ENCODE measurements at places on chromosomes 6 and 20. TPM values are rescaled to one million over a fixed set of nuclear protein-coding genes. Genes with fewer than 3 reads are reported as not detected.

The APOM gene
- total RNA-seq, result 2.3 TPM

The CENPW gene
- 54.8 TPM for total RNA-seq

The MRPL18 gene
- total RNA-seq, result 96.0 TPM

The PACRG gene
- total RNA-seq, result not detected

The BMP6 gene
- total RNA-seq, result 1.1 TPM

The ADGRF4 gene
- not detected for total RNA-seq

The SLC17A3 gene
- total RNA-seq, result 1.6 TPM

- peaks cover 26% of the 10 kb centered on the region for H3K4me1 ChIP-seq
- H3K27me3 ChIP-seq, result peaks cover 26% of the 10 kb centered on the region
- H3K27ac ChIP-seq, result peak overlapping the region; percentile 73
- H3K36me3 ChIP-seq, result no peaks in the 10 kb centered on the region
- no peak for DNase-seq
These were observed 102.5 kb upstream of the BEND6 start for GRCh38 chr6:56852260-56853010.

DNA sequence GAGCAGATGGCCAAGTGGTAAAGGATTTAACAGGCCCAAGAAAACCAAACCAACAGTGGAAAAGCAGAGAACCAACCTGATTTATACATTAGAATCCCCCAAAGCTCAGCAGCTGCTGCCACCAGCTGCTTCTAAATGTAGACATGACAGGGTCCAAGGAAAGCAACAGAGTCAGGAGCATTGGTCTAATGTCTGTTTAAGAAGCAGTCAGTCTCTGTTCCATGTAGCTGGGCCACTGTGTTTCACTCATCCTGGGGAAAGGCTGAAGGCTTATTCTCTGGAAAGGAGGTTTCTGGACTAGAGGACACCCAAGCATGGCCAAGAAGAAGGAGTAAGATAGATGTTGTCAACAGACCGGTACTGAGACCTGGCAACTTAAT is 75.4 kb downstream of the TMEM244 start:
- no peak overlapping the region for H3K27ac ChIP-seq
- no peak overlapping the region for H3K4me3 ChIP-seq
- H3K4me1 ChIP-seq, result peaks cover 3% of the 10 kb centered on the region
- H3K36me3 ChIP-seq, result no peaks in the 10 kb centered on the region
- H3K27me3 ChIP-seq, result peaks cover 41% of the 10 kb centered on the region
- DNase-seq, result no peak

DNA sequence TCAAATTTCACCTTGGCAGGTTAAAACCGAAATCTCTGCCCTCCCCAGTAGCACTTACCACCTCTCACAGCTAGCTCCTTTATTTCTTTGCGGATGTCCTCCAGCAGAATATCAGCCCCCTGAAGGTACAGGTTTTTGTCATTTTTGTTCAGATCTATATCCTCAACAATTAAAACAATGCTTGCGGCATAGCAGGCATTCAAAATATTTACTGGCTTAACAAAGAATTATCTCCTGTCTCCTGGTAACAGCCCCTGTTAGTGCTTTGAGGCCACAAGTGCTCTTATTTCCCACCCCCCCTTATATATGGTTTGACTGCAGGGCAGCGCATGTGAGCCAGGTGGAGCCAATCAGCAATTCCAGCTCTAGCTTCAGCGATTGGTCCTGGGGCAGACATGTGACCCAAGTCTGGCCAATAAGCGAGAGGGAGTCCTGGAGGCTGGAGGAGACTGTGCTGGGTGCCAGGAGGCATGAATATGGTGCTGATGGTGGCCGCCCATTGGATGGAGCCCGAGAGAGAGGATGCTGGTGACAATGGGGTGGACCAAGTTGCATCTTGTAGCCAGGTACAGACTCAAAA is 21.0 kb downstream of the SULF2 start:
- no peak for DNase-seq
- peaks cover 14% of the 10 kb centered on the region for H3K27me3 ChIP-seq
- no peak overlapping the region for H3K27ac ChIP-seq
- H3K4me1 ChIP-seq, result no peaks in the 10 kb centered on the region
- no peaks in the 10 kb centered on the region for H3K36me3 ChIP-seq
- H3K4me3 ChIP-seq, result no peak overlapping the region

- H3K4me1 ChIP-seq, result no peaks in the 10 kb centered on the region
- H3K27me3 ChIP-seq, result peaks cover 38% of the 10 kb centered on the region
- H3K27ac ChIP-seq, result no peak overlapping the region
- H3K4me3 ChIP-seq, result no peak overlapping the region
- DNase-seq, result no peak
- no peaks in the 10 kb centered on the region for H3K36me3 ChIP-seq
These were observed 135.0 kb upstream of the AFDN start for GRCh38 chr6:167691533-167692312.

- no peaks in the 10 kb centered on the region for H3K36me3 ChIP-seq
- H3K4me3 ChIP-seq, result no peak overlapping the region
- no peak overlapping the region for H3K27ac ChIP-seq
- DNase-seq, result no peak
These were observed 45.3 kb downstream of the NINL start for GRCh38 chr20:25539742-25540672.

- peaks cover 7% of the 10 kb centered on the region for H3K36me3 ChIP-seq
- H3K4me1 ChIP-seq, result no peaks in the 10 kb centered on the region
- no peak for DNase-seq
- H3K27ac ChIP-seq, result no peak overlapping the region
- peaks cover 89% of the 10 kb centered on the region for H3K27me3 ChIP-seq
These were observed 18.9 kb downstream of the TFAP2A start for GRCh38 chr6:10395704-10396546.

DNA sequence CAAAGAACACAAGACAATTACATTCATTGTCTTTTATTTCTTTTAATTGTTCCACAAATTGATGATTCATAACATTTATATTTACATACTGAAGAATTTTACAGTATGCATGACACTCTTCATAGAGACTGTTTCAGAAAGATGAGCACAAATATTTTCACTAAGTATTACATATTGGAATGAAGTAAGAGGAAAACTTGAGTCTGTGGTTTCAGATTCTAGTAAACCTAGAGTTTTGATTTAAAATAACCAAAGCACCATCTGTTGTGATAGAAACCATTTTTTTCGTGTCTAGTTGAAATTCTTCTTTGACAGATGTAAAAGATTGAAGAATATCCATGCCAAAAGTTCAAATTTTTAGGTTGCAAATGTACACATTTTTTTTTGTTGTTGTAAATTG is 32.1 kb upstream of the OPN5 start:
- no peak overlapping the region for H3K4me3 ChIP-seq
- H3K4me1 ChIP-seq, result no peaks in the 10 kb centered on the region
- no peak overlapping the region for H3K27ac ChIP-seq
- no peak for DNase-seq
- peaks cover 9% of the 10 kb centered on the region for H3K27me3 ChIP-seq

DNA sequence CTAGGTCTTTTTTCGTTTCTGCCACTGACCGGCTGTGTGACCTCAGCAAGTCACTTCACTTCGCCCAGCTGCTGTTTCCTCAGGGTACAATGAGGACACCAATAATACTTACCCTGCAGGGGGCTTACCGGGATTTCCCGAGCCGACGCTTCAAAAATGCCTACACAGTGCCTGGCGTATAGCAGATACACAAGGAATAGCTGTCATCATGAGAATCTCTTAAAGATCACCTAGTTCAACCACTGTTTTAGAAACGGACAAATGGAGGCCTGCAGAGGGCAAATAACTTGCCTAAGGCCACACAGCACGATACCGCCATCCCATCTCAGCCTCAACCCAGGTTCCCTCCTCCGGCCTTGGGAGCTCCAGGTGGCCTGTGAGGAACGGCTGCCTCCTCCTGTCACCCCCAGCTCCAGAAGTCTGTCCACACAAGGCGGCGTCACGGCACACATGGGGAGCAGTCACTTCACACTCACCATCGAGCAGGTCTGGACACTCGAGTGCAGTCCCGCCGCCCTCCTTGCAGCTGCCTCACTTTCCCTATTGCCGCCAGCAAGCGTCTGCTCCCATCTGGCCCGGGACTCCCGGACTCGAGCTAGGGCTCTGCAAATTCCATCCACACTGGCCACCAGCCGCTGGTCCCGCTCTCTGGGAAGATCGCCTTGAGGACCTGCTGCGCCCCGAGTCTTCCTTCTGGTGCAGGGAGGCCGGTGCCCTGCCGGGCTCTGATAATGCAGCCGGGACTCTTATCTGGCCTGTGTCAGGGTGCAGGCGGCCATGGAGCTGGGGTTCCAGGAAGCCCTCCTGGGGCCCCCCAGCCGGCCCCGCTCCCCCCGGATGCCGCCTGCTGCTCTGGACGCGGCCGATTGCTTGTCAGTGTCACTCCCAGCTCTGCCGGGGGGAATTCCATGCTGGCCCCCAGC is at the start of gene RIPOR3:
Gene RIPOR3 (minus strand): TSS at position 893 of the 923 bp plus-strand sequence. CDS start 414 bp downstream, at position 479.
- H3K4me3 ChIP-seq, result no peak within 1 kb of the TSS
- DNase-seq, result no peak

- no peak overlapping the region for H3K27ac ChIP-seq
- H3K36me3 ChIP-seq, result no peaks in the 10 kb centered on the region
- no peak for DNase-seq
- no peak overlapping the region for H3K4me3 ChIP-seq
- no peaks in the 10 kb centered on the region for H3K4me1 ChIP-seq
- H3K27me3 ChIP-seq, result no peaks in the 10 kb centered on the region
These were observed 53.3 kb upstream of the EYS start for GRCh38 chr6:65760285-65760684.

DNA sequence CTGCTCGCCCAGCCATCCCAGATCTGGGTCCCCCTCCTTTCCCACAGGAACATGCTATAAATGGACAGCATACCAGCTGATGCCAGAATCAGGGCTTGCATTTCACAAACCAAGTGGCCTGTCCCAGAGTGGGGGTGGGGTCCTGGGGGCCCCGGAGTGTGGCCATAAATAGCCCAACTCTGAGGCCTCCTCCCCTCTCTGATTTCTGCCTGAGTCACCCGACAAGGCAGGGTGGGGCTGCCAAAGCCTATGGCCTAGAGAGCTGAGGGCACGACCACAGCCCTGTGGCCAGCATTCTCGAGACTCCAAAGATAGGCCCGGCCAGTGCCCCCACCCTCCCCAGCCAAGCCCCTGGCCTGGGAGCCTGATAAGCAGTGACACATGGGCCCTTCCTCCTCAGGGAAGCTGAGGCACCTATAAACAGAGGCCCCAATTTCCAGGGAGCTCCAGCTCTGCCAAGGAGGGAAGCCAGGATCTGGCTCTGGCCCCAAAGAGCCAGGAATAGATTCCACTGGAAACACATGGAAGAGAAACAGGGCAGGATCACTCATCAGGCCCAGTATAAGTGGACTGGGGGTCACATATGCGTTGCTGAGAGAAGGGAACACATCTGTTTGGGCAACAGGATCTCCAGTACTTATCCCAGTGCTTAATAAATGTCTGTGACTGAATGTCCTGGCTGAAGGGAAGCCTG is 20.3 kb downstream of the SNTA1 start:
- H3K27me3 ChIP-seq, result no peaks in the 10 kb centered on the region
- H3K27ac ChIP-seq, result no peak overlapping the region
- H3K36me3 ChIP-seq, result no peaks in the 10 kb centered on the region
- H3K4me3 ChIP-seq, result no peak overlapping the region
- no peak for DNase-seq

- H3K27me3 ChIP-seq, result peaks cover 27% of the 10 kb centered on the region
- peaks cover 11% of the 10 kb centered on the region for H3K4me1 ChIP-seq
- no peak for DNase-seq
- no peaks in the 10 kb centered on the region for H3K36me3 ChIP-seq
- H3K27ac ChIP-seq, result no peak overlapping the region
These were observed 24.6 kb upstream of the TAAR1 start for GRCh38 chr6:132683543-132683942.

DNA sequence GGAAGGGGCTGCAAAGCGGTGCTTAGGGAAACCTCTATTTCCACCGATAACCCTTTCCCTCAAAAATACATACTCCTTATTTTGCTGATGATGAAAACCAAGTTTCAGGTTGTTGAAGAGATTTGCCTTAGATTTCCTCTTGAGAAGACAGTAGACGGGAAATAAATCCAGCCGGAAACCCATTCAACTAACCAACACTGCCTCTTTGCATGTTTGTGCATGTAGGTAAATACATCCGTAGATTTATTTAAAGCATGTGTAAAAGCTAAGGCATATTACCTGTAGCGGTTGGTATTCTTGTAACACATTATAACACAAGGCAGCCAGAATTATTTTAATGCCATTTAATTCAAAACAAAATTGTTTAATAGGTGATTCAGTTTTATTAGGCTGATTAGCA is 136.3 kb upstream of the SLC22A23 start:
- H3K4me1 ChIP-seq, result no peaks in the 10 kb centered on the region
- H3K27ac ChIP-seq, result no peak overlapping the region
- no peak for DNase-seq
- H3K27me3 ChIP-seq, result peaks cover 10% of the 10 kb centered on the region

DNA sequence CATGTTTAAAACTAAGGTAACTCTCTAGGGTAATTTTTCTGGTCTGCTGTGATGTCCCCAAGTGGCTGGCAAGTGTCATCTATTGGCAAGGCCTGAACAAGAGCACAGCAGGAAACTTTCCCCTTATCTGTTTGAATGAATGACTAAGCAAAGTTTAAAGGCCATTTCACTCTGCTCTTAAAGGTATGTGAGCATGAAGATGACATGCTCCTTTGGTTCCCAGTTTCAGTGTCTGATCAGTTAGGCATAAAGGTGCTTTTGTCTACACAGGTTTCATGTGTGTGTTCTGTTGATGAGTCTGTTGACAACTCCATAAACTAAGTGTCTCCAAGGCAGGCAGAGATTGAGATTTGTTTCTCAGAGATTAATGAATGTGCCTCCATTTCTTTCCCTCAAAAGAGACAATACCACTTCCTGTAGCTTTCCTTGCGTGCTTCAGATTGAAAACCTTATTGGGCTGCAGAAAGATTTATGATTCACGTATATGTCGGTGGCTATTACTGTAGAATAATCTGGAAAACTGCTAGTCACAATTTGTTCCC is 83.9 kb downstream of the MAP3K7 start:
- no peak overlapping the region for H3K4me3 ChIP-seq
- H3K27ac ChIP-seq, result peak overlapping the region; percentile 72
- DNase-seq, result no peak
- H3K4me1 ChIP-seq, result peaks cover 11% of the 10 kb centered on the region

GRCh38 chr6:39378175-39378959 is 55.9 kb upstream of the KCNK16 start:
- peaks cover 4% of the 10 kb centered on the region for H3K27me3 ChIP-seq
- no peaks in the 10 kb centered on the region for H3K36me3 ChIP-seq
- no peak overlapping the region for H3K27ac ChIP-seq
- no peaks in the 10 kb centered on the region for H3K4me1 ChIP-seq

DNA sequence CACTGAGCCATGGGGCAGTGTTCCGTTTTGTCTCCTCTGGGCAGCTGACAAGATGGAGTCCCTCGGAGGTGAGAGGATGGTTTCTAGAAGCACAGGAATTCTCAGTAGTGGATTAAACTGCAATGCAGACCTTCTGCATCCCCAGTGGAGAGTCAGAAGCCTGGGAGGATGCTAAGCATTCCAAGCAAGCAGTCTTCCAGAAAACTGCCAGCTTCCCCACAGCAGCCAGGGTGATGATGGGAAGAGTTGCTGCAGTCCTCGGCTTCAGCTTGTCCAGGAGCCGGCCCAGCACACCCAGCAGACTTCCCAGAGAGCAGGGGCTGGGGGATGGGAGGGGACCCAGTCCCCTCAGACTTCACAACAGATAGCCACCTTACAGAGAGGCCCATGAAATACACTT is 163.6 kb downstream of the LY86 start:
- H3K36me3 ChIP-seq, result no peaks in the 10 kb centered on the region
- no peak for DNase-seq
- H3K4me3 ChIP-seq, result no peak overlapping the region
- peaks cover 18% of the 10 kb centered on the region for H3K4me1 ChIP-seq
- H3K27me3 ChIP-seq, result peaks cover 15% of the 10 kb centered on the region

GRCh38 chr6:31794294-31794865 is 1.2 kb downstream of the VARS1 start:
- H3K27me3 ChIP-seq, result no peaks in the 10 kb centered on the region
- peaks cover 50% of the 10 kb centered on the region for H3K36me3 ChIP-seq
- peak overlapping the region; percentile 87 for H3K27ac ChIP-seq
- peak overlapping the region; percentile 93 for H3K4me3 ChIP-seq
- no peak for DNase-seq

GRCh38 chr6:65399355-65400084 is 307.5 kb downstream of the EYS start:
- H3K27ac ChIP-seq, result no peak overlapping the region
- no peaks in the 10 kb centered on the region for H3K27me3 ChIP-seq
- H3K4me3 ChIP-seq, result no peak overlapping the region

Measured in activated T-helper 2 cell treated with anti-CD3 and anti-CD28 coated beads, Interferon-gamma antibody, Interleukin-2, Interleukin-4, amounts not matched to agents 10 μg/mL and 5 μg/mL and 100 μg/mL, durations not matched to agents 14 hours and 24 hours and 36 hours (primary cell).